Kidney glomerular epithelial cell (primary cell): ENCODE measurements at places on chromosomes 5 and 9.

DNA sequence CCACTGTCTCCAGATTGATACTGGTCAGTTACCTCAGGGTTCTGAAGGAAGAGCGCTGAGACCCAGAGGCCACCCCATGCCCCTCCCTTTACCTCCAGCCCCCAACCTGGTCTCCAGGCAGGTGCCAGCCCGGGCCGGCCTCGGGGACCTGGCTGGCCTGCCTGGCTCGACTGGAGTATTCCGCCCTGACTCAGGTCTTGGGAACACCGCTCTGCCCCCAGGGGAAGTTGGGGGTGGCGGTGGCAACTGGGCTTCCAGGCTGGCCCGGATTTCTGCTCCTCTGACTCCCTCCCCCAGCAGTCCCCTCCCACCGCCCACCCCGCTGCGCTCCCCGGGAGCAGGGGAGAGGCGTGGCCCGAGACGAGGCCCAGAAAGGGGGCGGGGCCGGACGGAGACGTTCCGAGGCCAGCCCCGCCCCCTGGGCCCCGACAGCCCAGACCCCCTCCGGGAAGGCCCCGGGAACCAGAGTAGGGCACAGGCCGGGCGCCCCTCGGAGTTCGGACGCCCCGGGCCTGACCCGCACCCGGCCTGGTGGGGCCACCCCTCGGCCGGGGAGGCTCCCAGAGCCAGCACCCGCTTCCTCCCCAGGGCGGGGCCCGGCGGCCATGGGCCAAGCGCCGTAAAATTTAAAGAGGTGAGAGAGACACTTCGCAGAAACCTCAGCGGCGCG, 82.5 kb upstream of the ZBTB43 start:
- peak; percentile 73 for DNase-seq

GRCh38 chr5:120450910-120451309, 13.2 kb upstream of the PRR16 start:
- no peak for DNase-seq

- DNase-seq, result peak; percentile 69
Measured at GRCh38 chr5:33401482-33402390, 39.0 kb upstream of the TARS1 start.

GRCh38 chr9:88533951-88534455, 975 bp upstream of the NXNL2 start:
- DNase-seq, result peak; percentile 83

GRCh38 chr5:129001841-129002526, 36.7 kb downstream of the SLC27A6 start:
- no peak for DNase-seq

DNA sequence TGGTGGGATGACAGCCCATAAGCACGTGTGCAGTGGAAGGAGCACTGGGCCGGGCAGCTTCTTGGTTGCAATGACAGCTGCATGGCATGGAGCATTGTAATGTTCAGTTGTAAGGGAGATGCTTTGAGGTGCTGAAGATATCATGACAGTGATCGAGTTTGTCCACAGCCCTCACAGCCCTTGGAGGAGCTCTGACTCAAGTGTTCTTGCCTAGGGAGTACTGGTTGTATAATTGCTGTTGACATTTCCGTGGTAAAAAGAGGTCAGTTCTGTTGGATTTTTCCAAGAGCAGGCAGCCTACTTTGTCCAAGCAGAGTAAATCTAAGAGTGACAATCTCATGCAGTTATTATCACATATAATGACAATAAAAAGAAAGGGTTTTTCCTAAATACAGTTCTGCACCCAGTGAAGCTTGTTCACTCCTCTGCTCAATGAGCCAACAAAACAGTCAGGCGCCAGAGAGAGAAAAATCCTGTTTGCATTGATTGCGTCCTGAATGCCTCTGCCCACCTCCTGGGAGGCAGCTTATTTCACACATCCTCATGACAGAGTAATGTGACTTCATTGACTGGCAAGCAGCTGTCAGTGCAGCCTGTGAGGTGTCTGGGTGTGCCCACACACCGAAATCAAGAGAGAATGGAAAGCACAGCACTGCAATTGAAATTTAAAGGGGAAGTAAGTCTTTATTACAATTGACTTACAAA, 248.0 kb downstream of the NTRK2 start:
- DNase-seq, result peak; percentile 24
